ENCODE measurements at places on chromosomes 5 and 9. TPM values are rescaled to one million over a fixed set of nuclear protein-coding genes. Genes with fewer than 3 reads are reported as not detected.

The RLN2 gene
- not detected for total RNA-seq

The SLC46A2 gene
- total RNA-seq, result not detected

DNA sequence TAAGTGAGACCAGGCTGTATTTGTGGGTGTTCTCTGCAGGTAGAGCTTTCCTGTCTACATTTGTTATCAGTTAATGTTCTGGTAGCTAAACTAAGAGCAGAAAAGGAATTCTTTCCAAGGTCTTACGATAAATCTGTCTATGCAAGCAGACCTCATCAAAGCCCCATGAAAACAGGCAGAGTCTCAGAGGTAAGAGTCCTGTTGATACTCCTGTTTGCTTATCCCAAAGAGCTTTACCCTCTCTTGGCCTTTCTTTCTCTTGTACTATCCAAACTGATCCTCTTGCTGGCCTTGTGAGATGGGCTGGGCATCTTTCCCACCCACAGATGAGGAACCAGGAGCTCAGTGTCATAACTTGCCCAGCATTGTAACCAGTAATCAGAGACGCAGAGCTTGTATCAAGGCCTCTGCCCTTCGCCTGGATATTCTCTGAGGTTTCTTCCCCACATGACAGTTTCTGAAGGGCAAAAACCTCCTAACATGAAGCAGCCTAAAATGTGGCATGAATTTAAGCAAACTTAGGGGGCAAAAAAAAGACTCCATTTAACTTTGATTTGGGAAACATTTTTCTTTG, 33.5 kb downstream of the PRKACG start:
- no peak overlapping the region for H3K4me3 ChIP-seq
- no peaks in the 10 kb centered on the region for H3K27me3 ChIP-seq
- peaks cover 51% of the 10 kb centered on the region for H3K4me1 ChIP-seq
- H3K27ac ChIP-seq, result peak overlapping the region; percentile 86
- no peaks in the 10 kb centered on the region for H3K36me3 ChIP-seq
- DNase-seq, result peak; percentile 71

DNA sequence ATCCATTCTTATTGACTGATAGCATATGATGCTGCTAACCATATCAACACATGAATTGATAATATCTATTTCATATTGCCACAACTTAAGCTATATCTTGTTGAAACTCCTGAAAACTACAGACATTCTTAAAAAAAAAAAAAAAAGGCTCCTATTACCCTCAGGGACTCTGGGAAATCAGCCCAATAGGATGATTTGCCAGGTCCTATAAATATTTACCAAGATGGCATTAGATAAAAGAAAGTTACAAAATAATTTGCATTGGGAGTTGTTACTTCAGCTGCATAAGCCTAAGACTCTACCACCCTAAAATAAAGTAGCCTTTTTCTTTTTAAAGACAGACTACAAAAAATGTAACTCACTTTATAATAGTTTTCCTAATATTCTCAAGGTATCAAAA, 84.4 kb downstream of the CDO1 start:
- H3K4me3 ChIP-seq, result no peak overlapping the region
- no peaks in the 10 kb centered on the region for H3K36me3 ChIP-seq
- no peak overlapping the region for H3K27ac ChIP-seq
- H3K4me1 ChIP-seq, result no peaks in the 10 kb centered on the region
- DNase-seq, result no peak

The C1QTNF3 gene
- 13.6 TPM for total RNA-seq

GRCh38 chr9:84404095-84404686, 63.6 kb upstream of the SLC28A3 start:
- H3K4me3 ChIP-seq, result no peak overlapping the region
- H3K27ac ChIP-seq, result no peak overlapping the region
- DNase-seq, result no peak
- no peaks in the 10 kb centered on the region for H3K36me3 ChIP-seq
- no peaks in the 10 kb centered on the region for H3K27me3 ChIP-seq

DNA sequence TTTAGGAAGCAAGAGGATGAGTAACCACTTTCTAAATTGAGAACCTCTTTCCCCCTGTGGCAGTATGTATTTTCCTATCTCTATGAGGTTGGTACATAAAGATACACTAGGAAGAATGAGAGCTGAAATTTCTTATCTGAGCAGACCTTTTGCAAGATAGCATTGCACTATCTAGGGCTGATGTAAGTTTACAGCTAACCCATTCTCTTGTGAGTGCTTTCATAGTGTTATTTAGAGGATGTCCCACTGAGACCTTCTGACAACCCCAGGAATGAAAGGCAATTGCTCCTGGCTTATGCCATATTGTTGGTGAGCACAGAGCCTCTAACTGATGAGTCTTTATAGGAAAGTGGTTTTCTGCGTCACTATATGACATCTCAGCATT, 1209.3 kb upstream of the CDH6 start:
- H3K27ac ChIP-seq, result no peak overlapping the region
- DNase-seq, result no peak
- H3K4me3 ChIP-seq, result no peak overlapping the region
- no peaks in the 10 kb centered on the region for H3K27me3 ChIP-seq
- no peaks in the 10 kb centered on the region for H3K4me1 ChIP-seq

The HAVCR1 gene
- not detected for total RNA-seq

DNA sequence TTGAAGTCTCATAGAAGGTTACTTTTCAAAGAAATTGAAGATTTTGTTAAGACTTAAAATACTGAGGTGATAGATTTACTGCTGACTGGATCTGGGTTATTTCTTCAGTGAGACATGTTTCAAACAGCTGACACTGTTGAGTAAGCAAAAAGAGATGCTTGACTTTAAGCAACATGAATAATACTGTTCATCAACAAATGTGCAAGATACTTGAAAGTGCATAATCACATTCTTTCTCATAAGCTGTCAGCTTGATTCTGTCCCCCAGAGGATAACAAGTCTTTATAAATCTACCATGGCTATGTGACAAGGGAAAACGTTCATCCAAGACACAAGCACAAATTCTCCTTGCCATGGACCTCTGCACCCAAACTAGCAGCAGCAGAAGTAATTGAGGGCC, 260.1 kb upstream of the CDH18 start:
- no peaks in the 10 kb centered on the region for H3K27me3 ChIP-seq
- no peaks in the 10 kb centered on the region for H3K36me3 ChIP-seq
- no peaks in the 10 kb centered on the region for H3K4me1 ChIP-seq
- no peak overlapping the region for H3K27ac ChIP-seq

The NUTM2F gene
- total RNA-seq, result not detected

DNA sequence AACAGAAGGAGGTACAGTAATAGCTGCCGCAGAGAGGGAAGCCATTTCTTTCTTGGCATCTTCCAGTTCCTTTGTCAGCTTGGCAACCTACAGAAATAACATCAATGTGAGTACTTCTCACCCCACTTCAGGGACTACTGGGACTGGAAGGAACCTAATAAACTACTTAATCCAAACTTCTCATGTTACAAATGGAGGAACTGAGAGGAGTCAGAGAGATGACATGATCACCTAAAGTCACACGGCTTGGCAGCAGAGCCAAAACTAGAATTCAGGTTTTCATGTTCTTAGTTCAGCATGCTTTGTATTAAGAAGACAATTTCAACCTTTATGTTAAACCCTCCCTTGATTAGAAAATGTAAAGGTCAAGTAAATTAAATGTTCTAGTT, 44.7 kb downstream of the DIAPH1 start:
- no peaks in the 10 kb centered on the region for H3K4me1 ChIP-seq
- DNase-seq, result no peak
- no peaks in the 10 kb centered on the region for H3K27me3 ChIP-seq
- no peak overlapping the region for H3K27ac ChIP-seq

The SPTLC1 gene
- total RNA-seq, result 55.0 TPM

The TOR2A gene
- total RNA-seq, result 7.3 TPM

- peaks cover 19% of the 10 kb centered on the region for H3K4me1 ChIP-seq
- no peak overlapping the region for H3K27ac ChIP-seq
- peaks cover 41% of the 10 kb centered on the region for H3K36me3 ChIP-seq
- no peaks in the 10 kb centered on the region for H3K27me3 ChIP-seq
- no peak overlapping the region for H3K4me3 ChIP-seq
Observed at GRCh38 chr9:128104171-128104618, 23.3 kb downstream of the PTGES2 start.

The CDKN2A gene
- total RNA-seq, result 4.2 TPM

The STKLD1 gene
- total RNA-seq, result 2.1 TPM

The PIGO gene
- total RNA-seq, result 5.9 TPM

- no peak overlapping the region for H3K4me3 ChIP-seq
- no peaks in the 10 kb centered on the region for H3K27me3 ChIP-seq
- DNase-seq, result no peak
- no peaks in the 10 kb centered on the region for H3K36me3 ChIP-seq
- H3K4me1 ChIP-seq, result no peaks in the 10 kb centered on the region
- no peak overlapping the region for H3K27ac ChIP-seq
Observed at GRCh38 chr5:142311725-142312124, 13.1 kb downstream of the SPRY4 start.

DNA sequence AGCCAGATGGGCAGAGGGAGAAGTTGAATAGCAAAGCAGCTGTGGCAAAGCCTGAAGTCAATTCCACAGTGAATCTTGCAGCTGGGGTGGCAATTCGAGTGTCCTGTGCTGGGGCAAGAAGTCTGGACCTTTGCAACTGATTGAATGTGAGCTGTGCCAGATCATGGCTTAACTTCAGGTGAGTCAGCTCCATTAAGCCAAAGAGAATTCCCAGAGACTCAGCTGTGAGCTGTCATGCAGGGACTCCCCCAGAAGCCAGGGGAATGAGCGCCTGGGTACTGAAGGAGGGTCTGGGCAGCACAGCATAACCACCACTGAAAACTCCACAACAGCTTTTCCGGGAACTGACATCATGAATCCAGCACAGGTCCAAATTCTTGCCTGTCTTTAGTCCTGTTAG, 153.5 kb upstream of the TRPC7 start:
- no peaks in the 10 kb centered on the region for H3K4me1 ChIP-seq
- no peaks in the 10 kb centered on the region for H3K27me3 ChIP-seq
- H3K4me3 ChIP-seq, result no peak overlapping the region
- no peak overlapping the region for H3K27ac ChIP-seq
- H3K36me3 ChIP-seq, result no peaks in the 10 kb centered on the region

The PRSS3 gene
- total RNA-seq, result not detected

The POLR1E gene
- 31.7 TPM for total RNA-seq

The IL13 gene
- total RNA-seq, result not detected

The TMEM232 gene
- 8.7 TPM for total RNA-seq

GRCh38 chr5:20294696-20295095, 306.7 kb upstream of the CDH18 start:
- H3K36me3 ChIP-seq, result no peaks in the 10 kb centered on the region
- DNase-seq, result no peak
- no peaks in the 10 kb centered on the region for H3K4me1 ChIP-seq
- H3K27ac ChIP-seq, result no peak overlapping the region
- H3K4me3 ChIP-seq, result no peak overlapping the region

- no peaks in the 10 kb centered on the region for H3K4me1 ChIP-seq
- H3K4me3 ChIP-seq, result no peak overlapping the region
- no peak overlapping the region for H3K27ac ChIP-seq
- H3K27me3 ChIP-seq, result no peaks in the 10 kb centered on the region
- peaks cover 12% of the 10 kb centered on the region for H3K36me3 ChIP-seq
Observed at GRCh38 chr5:138944527-138945322, 69.6 kb upstream of the LRRTM2 start.
